ENCODE measurements at places on chromosomes 2 and 18.

- DNase-seq = no peak
Measured at GRCh38 chr2:216660496-216660895, 27.3 kb downstream of the IGFBP2 start.

DNA sequence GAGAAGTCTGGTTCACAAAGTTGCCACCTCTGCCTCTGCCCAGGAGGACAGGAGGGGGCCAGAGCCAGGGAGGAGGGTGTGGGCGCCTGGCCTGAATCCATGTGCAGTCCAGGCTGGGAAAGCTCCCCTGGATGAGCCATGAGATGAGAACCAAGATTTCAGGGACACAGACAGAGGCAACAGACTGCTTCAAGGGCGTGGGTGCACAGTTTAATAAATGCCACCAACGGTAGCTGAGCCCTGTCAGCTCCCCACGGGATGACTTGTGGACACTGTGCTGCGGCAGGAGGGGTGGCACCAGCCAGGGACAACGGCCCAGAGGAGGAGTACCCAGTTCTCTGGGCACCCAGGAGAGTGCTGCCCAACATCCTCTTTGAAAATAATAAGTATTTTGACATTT, 15.2 kb downstream of the CAPG start:
- DNase-seq = no peak

GRCh38 chr2:43465234-43465633, 130.6 kb downstream of the THADA start:
- DNase-seq = no peak

DNA sequence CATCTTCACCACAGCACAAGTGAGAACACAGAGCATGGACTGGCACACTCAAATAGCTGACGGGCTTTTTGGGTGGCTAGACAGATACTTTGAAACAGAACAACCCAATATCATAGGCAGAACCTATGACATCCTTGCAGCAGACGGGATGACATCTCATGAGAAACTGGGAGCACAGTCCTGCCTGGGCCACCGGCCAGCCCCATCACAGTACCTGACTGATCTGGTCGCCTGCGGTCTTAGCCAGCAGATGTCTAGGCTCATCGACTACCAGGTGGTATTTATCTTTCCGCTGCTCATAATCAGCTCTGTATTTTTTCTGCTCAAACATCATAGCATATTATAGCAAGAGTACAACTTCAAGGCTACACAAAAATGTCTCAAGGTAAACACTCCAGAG, 124.3 kb downstream of the RIF1 start:
- no peak for DNase-seq

DNA sequence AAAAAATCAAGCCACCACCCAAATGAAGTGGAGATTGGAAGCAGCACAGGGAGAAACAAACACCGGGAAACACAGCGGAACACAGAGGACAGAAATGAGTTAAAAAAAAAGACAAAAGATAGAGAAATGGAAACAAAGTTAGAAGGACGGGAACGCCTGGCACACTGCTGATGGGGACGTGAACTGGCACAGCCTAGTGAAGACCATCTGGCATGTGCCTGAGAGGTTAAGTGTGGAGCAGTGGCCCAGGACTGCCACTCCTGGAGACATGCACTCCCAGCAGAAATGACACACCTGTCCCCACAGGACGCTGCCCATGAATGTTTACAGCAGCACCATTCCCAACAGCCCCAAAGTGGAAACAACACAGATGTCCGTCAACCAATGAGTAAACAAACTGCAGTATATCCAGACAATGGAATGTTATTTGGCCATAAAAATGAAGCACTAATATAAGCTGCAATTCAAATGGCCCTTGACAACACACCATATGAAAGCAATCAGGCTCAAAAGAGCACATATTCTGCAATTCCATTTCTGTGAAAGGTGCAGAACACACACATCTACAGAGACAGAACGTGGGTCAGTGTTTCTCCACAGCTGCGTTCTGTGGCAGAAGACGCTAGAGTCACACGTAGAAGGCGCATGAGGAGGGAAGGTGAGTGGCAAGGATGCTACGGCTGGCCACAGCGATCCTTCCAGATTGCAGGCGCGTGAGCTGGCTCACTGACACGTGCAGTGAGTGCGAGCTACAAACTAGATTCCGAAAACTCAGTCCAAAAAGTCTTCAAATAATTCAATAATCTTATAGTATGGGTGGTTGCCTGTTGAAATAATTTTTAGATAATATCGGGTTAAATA, 24.6 kb downstream of the THAP4 start:
- DNase-seq = no peak
